Aorta (tissue), 5 donors: ENCODE measurements at places on chromosomes 4 and X. TPM values are rescaled to one million over a fixed set of nuclear protein-coding genes. Genes with fewer than 3 reads are reported as not detected.

GRCh38 chrX:100658941-100659381 is 15.0 kb downstream of the SRPX2 start:
- DNase-seq: no peak

DNA sequence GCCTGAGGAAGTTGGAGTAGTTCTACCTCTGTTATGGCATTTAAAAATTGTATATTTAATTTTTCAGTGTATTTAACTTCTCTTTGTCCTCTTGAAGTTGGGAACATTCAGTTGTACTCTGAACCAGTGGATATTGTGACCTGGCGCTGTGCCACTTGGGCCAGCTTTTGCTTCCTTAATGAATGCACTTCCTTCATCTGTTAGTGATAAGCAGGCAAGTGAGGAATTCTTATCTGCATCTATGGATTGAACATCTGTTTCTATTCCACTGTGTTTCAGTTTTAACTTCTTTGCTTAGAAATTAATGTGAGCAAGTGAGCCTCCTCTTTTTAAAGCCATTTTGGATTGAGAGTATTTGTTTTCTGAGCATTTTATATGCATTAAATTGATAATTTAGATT is 128.3 kb downstream of the UCHL1 start:
- peak; percentile 83 for DNase-seq

GRCh38 chr4:150308824-150309472 is 230.7 kb downstream of the DCLK2 start:
- DNase-seq: no peak

DNA sequence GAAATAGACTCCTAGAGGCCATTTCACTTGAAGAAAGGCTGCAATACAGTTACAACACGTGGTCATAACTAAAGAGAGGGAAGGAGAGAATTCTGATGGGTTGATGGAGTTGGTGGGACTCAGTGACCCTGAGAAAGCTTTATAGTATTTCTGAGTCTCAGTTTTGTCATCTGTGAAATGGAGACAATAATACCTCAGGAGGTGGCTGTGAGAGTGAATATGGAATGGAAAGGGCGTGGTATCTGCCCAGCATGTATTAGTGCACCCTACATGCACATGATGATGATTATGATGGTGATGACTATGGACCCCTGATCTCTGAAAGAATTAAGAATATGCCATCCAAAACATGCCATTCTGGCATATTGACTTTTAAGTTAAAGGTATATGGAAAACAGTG is 66.0 kb downstream of the RHOH start:
- no peak for DNase-seq

- no peak for DNase-seq
These were observed 62.5 kb downstream of the PAQR3 start for GRCh38 chr4:78876568-78877320.

DNA sequence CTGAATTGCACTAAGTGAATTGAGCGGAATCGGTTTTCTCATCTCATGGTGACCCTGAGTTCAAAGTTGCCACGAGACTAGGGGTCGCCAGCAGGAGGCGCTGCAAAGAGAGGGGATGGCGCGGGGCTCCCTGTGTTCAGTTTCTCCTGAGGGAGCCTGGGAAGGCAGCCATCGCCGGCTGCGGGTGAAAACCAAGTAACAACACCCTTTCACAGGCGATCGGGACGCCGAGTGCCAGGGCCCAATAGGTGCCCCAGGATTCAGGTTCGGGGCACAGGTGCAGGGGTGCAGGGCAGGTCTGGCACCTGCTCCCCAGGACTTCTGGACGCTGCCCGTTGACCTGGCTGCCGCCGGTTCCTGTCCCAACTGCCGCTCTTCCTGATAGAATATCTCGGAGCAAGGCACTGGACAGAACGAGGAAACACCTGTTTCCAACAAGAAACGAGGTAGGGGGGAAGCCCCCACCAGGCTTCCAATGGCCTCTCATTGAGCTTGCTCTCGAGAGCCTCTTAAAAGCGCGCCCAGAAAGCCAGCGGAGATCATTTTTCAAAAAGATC is 1.1 kb upstream of the FGF16 start:
- DNase-seq: no peak

GRCh38 chr4:13483768-13484121 is 395 bp downstream of the RAB28 start:
- no peak for DNase-seq

DNA sequence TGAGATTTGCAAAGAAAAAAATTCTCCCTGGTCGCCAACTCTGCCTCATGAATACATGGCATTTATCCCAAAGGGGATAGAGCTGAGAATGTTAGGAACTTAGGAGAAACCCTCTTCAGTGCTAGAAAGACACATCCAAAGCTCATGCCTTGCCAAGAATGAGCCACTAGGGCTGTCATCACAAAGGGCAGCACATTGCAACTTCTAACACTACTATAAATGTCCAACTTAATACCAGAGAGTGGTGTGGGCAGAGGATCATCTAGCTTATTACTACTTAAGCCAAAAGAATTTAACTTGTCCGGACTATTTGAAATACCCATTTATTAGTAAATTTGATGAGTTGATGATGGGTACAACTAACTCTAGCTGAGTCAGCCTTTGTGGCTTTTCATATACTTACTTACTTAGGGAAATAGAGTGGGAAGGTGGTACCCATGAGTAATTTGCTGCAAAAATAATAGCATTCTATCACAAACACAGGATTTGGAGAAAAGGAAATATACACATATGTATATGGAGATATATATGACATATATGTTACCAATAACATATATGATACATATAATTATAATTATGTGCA is 66.3 kb upstream of the GAB1 start:
- no peak for DNase-seq

The IGFBP7 gene
- total RNA-seq: 2,714 TPM

The TCEAL5 gene
- 1.8 TPM for total RNA-seq

The DMRTC1B gene
- total RNA-seq: not detected
